ENCODE measurements at places on chromosomes 5 and 9.
A peak's percentile ranks its signal among the peaks of the same experiment; 100 is the strongest.

GRCh38 chr5:8188874-8189565, 320.1 kb downstream of the MTRR start:
- no peak for DNase-seq

GRCh38 chr5:179836225-179837019, 15.7 kb downstream of the SQSTM1 start:
- peak; percentile 63 for DNase-seq

DNA sequence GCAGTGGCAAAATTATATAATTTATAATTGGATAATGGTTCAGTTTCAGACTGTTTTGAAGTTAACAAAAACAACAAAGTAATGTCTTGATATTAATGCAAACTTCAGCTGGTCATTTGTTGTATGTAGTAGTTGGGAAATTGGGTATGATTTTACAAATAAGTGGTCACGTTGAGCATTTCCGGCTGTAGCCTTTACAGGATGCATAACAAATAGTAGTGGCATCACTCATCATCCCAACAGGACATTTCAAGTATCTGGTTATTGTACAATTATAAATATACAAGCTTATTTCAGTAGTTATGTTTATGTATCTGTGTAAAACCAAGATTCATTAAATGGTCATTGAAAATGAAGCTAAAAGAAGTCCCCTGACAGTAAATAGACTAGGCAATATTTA, 72.9 kb downstream of the SMIM15 start:
- DNase-seq, result no peak

- DNase-seq, result no peak
Measured at GRCh38 chr5:173862047-173862477, 26.1 kb upstream of the CPEB4 start.

DNA sequence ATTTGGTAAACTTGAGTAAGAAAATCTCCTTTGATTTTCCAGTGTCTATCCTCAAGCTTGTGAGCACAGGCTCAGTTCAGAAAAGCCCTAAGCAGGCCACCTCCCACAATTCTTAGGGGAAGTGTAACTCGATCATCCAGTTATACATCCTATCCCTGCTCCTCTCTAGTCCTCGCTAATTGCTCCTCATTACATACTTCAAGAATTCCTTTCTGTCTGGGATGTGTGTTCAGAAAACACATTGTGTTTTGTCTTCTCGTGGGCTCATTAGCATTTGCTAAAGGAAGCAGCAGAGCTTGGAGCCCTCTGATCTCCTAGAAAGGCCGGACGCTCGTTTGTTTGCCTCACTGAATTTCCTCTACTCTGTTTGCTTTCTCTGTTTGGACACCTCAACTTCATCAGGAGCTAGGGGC, 268.2 kb upstream of the RFX3 start:
- DNase-seq, result no peak

GRCh38 chr5:57955511-57955910, 472.9 kb upstream of the ACTBL2 start:
- no peak for DNase-seq

DNA sequence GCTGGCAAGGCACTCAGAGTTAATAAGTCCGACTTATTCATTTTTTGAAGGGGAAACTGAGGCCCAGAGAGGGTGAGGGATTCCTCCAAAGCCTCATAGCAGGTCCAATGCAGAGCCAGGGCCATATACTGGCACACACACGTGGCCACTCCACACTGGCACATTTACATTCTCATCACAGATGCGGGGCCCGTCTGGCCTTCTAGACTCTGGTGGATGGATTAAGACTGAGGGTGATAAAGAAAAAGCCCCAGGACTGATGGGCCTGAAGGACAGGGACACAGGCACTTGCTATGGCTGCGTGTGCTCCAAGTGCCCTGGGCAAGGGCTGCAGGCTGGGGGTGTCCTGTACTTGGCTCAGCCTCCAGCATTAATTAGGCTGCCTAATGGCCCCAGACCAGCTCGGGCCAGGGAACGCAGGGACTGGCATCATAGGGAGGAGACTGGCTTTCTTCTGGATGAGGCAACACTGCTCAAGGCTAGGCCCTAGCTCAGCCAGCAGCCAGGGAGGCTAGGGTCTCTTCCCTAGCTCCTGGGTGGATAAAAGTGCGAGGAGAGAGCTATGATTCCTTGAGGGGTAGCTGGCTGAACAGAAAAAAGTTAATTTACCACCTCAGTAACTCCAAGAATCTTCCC, 28.5 kb upstream of the CSF1R start:
- DNase-seq, result no peak

- DNase-seq, result no peak
Measured at GRCh38 chr5:163938595-163938994, 433.2 kb downstream of the MAT2B start.

DNA sequence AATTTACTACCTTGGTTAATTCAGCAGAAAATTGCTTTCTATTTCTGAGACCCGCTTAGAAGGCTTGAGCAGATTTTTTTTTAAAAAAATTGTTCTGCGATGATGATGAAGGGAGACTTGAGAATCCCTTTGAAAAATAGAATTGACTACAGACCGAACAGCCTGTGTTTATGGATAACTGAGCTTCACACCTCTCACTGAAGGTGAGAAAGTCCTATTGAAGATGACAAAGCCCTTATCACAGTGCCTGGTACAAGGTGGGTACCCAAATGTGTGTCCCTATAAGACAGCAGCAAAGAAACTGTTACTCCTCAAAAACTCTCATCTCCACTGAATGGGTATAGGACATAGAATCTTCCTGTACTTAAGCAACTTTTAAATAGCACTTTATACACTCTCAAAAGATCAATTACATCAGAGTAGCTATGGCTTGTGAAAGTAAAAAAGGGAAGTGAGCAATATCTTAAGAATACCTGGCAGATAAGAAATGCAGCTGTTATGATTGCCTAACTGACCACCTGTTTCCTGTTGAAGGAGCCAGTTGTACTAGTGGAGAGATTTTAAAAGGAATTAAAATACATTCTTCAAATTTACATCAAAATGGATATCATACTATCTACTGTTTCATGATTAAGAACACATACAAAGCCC, 419.7 kb downstream of the CHSY3 start:
- peak; percentile 15 for DNase-seq

DNA sequence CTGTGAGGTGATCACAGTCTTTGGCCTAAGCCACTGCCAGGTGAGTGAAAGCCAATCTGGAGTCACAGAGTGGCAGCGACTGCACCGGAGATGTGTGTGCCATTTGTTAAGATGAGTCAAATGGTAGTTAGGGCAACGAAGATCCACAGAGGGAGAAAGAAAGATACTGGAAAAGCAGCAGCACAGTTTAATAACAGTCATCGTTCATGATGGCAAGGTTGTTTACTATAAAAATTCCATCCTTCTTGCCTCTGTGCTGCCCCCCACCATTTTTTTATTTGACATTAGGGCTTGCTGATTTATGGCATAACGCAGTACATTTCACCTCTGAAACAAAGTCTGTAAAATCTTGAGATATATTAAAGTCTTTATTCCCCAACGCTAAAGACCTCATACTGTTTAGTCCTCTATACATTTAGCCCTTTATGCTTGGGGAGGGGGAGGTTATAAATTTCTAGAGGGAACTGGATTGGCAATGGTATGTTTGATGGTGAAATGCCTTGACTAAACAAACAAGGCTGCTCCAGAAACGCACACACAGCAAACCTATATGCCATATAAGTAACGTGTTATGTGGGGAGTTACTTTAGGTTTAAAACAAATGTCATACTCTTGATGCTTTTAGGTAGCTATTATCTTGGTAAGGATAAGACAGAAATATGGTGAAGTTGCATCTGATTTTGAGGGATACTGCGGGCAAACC, 55.8 kb upstream of the ABL1 start:
- DNase-seq, result no peak

- no peak for DNase-seq
Measured at GRCh38 chr9:117462861-117463260, 48.0 kb upstream of the ASTN2 start.

DNA sequence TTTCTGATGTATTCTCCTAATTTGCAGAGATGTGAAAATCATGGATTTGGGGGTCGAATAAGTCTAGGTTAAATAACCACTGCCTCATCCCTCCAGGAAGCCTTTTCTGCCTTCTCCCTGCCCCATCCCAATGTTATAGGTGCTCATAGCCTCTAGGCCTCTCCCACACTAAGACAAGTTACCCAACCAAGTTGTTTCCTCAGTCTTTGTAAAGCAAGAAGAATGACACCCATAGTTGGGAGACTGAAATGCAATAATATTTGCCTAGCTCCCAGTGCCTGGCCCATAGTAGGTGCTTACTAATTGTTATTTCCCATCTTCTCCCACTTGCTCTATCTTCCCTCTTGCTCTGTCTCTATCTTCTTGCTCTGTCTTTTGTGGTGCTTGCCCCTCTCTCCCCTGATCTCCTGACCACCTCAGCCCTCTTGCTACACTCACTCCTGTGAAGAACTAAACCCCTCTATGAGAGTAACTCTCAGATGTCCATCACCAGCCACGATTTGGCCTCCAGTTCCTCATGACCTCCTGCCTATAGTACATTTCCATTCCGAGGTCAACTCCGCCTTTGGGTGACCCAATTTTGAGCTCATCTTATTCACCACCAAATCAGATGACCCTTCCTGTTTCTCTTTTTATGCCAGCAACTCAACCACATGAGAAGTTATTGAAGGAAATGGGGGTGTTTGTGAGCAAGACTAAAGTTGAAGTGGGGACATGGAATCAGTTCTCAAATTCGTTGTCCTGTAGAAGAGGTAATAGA, 7.0 kb downstream of the AFAP1L1 start:
- DNase-seq, result no peak

DNA sequence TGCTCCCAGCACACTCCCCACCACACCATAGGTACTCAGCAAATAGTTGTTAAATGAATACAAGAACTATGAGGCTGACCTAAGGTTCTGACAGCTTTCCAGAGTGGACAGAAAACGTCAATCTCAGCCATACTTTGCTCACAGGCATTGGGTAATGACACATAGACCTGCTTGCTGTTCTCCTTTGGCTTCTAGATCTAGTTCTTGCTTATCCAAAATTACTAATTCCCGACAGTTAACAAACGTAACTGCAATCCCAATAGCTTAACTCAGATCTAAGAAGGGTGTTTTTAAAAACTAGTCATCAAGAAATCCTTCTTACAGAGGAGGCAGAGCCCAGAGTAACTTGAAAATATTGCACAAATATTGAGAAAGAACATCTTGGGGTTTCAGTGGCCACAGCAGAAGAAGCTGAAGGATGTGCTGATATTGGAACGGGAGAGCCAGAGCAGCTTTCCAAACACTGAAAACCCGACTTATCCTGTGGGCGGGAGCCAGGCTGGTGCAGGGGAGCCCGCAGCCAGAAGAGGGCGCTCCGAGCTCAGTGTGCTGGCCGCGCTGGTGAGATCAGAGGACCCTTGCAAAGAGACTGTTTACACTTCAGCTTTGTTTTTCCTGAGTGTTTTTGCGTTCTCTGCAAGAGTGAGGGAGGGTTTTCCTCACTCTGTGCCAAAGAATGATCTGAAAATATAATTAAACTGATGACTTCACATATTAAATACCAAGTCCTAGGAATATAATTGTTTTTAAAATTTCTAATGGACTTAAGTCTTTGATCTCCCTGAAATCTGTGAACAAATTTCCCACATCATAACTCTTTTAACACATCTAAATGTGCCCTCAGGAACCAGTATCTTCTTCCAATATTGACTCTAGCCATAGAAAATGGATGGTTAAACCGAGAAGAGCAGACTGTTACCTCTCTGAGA, 30.3 kb downstream of the FGF1 start:
- DNase-seq, result peak; percentile 89

- peak; percentile 84 for DNase-seq
Measured at GRCh38 chr5:176596689-176597416, 13.1 kb downstream of the GPRIN1 start.

DNA sequence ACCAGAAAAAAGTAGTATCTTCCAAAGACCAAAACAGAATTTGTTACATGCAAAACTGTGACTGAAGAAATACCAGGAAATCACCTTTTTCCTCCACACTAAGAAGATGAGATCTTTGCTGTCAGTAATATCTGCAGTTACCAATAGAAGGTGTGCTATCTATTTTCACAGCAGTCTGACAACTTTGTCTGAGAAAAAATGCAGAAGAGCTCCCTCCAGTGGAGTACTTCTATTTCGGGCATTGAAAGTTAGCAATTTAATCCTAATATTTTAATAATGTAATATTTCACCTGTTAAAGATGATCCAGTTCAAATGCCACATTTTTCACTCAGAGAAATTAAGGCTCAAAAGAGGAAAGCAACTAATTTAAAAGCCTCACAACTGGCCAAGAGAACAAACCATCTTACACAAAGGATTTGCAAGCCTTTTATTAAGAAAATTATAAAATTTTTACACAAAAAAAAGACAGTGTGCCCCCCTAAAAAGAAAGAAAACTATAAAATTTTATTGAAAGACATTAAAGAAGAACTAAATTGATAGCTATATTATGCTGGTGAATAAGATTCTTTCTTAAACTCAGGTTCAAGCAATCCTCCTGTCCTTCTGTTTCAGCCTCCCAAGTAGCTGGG, 50.6 kb downstream of the DEPDC1B start:
- peak; percentile 48 for DNase-seq

DNA sequence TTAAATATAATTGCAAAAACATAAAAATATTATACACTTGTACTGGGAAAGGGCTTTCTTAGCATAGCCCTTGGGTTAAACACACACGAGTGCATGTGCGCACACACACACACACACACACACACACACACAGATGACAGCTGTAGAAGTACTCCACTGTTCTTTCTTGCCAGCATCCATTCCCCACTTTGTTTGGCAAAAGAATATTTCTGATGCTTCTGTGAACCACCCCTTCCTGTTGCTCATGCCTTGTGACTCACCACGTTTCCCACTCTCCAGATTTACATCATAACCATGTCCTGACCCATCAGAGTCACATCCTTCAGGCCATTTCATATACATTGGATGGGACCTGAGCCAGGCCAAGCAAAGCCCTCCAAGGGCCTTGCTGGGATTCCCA, 280.1 kb downstream of the DNAH5 start:
- DNase-seq, result no peak

- DNase-seq, result peak; percentile 51
Measured at GRCh38 chr9:5593904-5594303, 35.0 kb upstream of the RIC1 start.
